Endodermal cell (in vitro differentiated cells): ENCODE measurements at places on chromosomes 11 and 22. TPM values are rescaled to one million over a fixed set of nuclear protein-coding genes. Genes with fewer than 3 reads are reported as not detected.

LGALS1 gene
- 14.4 to 31.6 TPM (median 16.0 TPM) in 3 replicates for total RNA-seq

PLEKHA7 gene
- 21.9 to 42.6 TPM (median 25.6 TPM) in 3 replicates for total RNA-seq

BCO2 gene
- 0.24 and 1.1 TPM in 2 replicates for total RNA-seq

DNA sequence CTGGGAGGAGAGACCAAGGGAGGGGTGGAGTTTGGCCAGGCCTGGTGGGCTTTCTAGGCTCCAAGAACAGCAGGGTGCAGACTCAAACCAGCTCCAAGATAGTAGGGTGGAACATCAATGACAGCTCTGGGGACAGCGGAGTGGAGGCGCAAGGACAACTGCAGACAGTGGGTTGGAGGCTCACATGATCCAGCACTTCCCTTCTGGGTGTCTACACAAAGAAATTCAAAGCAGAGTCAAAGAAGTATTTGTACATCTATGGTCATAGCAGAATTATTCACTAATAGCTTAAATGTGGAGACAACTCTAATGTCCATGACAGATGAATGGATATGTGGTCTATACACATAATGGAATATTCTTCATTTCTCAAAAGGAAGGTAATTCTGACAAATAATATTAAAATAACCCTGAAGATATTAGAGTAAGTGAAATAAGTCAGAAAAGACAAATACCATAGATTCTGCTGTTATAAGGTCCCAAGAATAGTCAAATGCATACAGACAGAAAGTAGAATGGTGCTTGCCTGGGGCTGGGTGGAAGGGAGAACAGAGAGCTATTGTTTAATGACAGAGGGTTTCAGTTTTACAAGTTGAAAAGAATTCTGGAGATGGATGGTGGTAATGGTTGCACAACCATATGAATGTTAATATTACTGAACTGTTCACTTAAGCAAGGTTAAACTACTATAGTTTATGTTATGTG is 5.5 kb upstream of the GAB4 start:
- no peaks in the 10 kb centered on the region for H3K27me3 ChIP-seq
- no peaks in the 10 kb centered on the region for H3K36me3 ChIP-seq
- DNase-seq = no peak
- H3K27ac ChIP-seq = no peak overlapping the region
- H3K4me3 ChIP-seq = no peak overlapping the region
- no peaks in the 10 kb centered on the region for H3K4me1 ChIP-seq

GRCh38 chr22:46587492-46588278 is 32.5 kb upstream of the GRAMD4 start:
- no peaks in the 10 kb centered on the region for H3K27me3 ChIP-seq
- peak; percentile 45 for DNase-seq
- H3K27ac ChIP-seq = no peak overlapping the region
- H3K4me1 ChIP-seq = peaks cover 14% of the 10 kb centered on the region

DNA sequence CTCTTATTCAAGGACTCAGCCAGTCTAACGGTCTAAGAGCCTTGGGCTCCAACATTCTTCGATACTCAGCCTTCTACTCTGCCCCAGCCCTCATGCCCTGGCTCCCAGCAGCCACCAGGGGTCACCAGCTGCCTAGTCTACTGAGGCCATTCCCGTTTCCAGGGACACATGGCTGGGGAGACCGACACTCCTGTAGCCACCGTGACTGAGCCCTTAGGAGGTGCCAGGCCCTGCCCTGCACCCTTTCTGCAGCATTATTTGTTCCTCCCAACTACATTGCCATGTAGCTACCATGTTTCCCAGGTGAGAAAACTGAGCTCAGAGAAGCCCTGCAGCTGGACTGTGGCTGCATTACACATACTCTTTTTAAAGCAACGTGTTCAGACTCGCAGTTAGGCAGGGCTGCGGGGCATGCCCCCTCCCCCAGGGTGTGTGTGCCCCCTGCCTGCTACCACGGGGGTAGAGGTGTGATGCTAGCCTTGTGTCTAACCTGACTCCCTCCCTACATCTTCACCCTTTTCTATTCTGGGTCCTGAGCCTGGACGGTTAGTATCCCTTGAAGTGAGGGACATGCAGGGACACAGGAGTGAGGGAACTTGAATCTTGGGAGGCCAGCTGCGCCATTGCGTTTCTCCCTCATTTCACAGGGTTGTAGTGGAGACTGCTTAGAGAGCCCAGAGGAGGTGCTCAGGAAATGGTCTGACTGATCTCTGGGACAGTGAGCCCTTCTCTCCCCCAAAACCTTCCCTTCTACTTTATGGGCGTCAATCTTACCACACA is 17.5 kb downstream of the ATG16L2 start:
- no peaks in the 10 kb centered on the region for H3K36me3 ChIP-seq
- H3K4me3 ChIP-seq = no peak overlapping the region
- H3K27ac ChIP-seq = no peak overlapping the region
- no peaks in the 10 kb centered on the region for H3K4me1 ChIP-seq
- no peaks in the 10 kb centered on the region for H3K27me3 ChIP-seq

DNA sequence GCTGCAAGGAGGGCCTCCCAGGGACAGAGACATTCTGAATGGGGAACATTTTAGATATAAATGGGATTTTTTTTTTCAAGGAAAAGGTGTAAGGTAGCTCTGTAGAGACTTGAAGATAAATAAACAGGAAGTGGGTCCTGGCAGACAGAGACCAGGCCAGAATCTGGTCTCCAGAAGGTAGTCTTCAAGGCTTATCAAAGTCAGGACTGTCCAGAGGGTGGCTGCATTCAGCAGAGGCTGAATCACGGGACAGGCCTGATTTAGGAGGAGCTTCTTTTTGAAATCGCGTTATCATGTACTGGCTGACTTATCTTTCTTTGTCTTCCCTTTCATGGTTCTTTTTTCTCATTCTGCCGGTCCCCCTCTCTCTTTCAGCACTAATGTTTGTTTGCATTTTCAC is 542.9 kb downstream of the NTM start:
- H3K27ac ChIP-seq = no peak overlapping the region
- peaks cover 32% of the 10 kb centered on the region for H3K27me3 ChIP-seq
- no peak overlapping the region for H3K4me3 ChIP-seq

GRCh38 chr22:28841111-28841510 is 40.7 kb upstream of the XBP1 start:
- no peaks in the 10 kb centered on the region for H3K36me3 ChIP-seq
- H3K4me1 ChIP-seq = no peaks in the 10 kb centered on the region
- H3K4me3 ChIP-seq = no peak overlapping the region
- no peak overlapping the region for H3K27ac ChIP-seq

DNA sequence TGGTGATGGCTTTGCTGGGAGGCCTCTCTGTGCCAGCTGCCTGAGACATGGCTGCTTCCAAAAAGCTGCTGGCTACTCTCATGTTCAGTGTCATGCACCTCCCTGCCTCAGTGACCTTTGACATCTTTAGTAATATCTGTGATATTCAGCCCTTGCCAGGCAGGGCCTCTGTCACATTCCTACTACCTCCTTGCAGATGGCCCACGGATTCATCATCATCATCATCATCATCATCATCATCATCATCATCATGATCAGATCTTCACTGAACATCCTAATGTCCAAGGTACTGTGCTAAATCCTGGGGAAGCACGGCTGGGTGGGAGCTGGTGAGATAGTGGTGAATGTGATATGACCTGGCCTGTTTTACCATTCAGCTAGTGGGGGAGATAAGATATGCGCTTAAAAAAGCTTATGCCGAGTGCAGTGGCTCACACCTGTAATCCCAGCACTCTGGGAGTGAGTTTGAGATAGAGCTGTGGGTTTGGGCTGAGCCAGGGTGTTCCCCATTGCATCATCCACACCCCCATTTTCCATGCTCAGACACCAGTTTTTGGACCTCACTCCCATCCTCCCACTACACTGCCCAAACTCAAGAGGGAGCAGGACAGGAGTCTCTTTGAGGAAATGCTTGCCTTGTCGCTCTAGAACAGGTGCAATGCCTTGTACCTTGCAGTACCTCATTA is 17.1 kb upstream of the TMPRSS13 start:
- peak; percentile 24 for DNase-seq
- no peak overlapping the region for H3K27ac ChIP-seq
- H3K4me1 ChIP-seq = no peaks in the 10 kb centered on the region
- no peaks in the 10 kb centered on the region for H3K36me3 ChIP-seq
- no peak overlapping the region for H3K4me3 ChIP-seq

DNA sequence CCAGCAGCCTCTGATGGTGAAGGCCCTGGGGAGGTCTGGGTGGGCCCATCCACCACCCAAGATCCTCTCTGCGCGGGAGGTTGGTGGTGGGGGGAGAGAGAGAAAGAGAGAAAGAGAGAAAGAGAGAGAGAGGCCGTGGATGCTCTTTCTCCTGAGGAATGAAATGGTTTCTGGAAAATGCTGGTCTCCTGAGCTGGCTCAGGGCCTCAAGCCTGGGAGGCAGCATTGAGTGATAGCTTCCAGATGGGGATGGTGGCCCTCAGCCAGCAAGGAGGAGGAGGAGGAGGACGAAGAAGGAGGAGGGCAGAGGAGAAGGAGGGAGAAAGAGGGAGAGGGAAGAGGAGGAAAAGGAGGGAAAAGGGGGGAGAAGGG is 4.6 kb downstream of the TSPAN32 start:
- no peak overlapping the region for H3K4me3 ChIP-seq
- H3K27ac ChIP-seq = no peak overlapping the region
- H3K36me3 ChIP-seq = no peaks in the 10 kb centered on the region

- no peak overlapping the region for H3K4me3 ChIP-seq
- no peaks in the 10 kb centered on the region for H3K36me3 ChIP-seq
- DNase-seq = no peak
- no peaks in the 10 kb centered on the region for H3K4me1 ChIP-seq
Measured at GRCh38 chr11:85595285-85595884, 31.8 kb downstream of the DLG2 start.

GRCh38 chr11:62896049-62896448 is 15.4 kb downstream of the SLC3A2 start:
- no peaks in the 10 kb centered on the region for H3K36me3 ChIP-seq
- no peak for DNase-seq
- H3K4me1 ChIP-seq = no peaks in the 10 kb centered on the region
- H3K27me3 ChIP-seq = no peaks in the 10 kb centered on the region

DNA sequence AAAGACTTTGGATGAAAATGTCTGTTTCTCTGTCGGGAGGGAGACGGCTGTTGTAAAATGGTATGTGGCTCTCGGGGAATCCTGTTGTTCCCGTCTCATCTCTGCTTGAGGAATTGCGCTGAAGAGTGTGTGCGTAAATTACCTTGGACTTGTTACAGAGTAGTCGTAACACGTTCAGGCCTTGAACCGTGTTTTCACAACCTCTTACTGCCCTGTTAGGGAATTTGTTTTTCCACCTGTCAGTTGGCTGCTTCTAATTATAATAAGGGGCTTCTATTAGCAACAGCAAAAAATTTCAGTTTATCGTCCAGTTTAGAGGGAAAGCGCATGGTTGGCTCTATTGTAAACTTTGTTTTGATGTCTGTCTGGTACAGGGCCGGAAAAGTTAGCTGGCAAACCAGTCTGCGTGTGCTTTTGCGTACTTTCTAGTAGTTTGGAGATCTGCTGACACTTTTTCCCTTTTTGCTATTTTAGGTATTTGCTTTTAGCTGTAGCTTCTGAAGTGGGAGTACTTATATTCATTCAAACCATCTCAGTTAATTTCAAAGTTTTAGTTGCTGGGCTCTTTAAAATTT is 1.5 kb downstream of the HIPK3 start:
- no peak for DNase-seq
- H3K27me3 ChIP-seq = no peaks in the 10 kb centered on the region
- H3K27ac ChIP-seq = peak overlapping the region; percentile 96
- H3K4me3 ChIP-seq = peak overlapping the region; percentile 98
- no peaks in the 10 kb centered on the region for H3K36me3 ChIP-seq

- H3K27me3 ChIP-seq = no peaks in the 10 kb centered on the region
- no peak overlapping the region for H3K4me3 ChIP-seq
- peak; percentile 37 for DNase-seq
- no peaks in the 10 kb centered on the region for H3K36me3 ChIP-seq
- peaks cover 5% of the 10 kb centered on the region for H3K4me1 ChIP-seq
- H3K27ac ChIP-seq = no peak overlapping the region
Measured at GRCh38 chr22:50072714-50073538, 12.3 kb downstream of the MLC1 start.

GRCh38 chr11:13955971-13956421 is 6.5 kb upstream of the SPON1 start:
- H3K4me3 ChIP-seq = no peak overlapping the region
- peak; percentile 85 for DNase-seq
- no peak overlapping the region for H3K27ac ChIP-seq
- no peaks in the 10 kb centered on the region for H3K36me3 ChIP-seq

DNA sequence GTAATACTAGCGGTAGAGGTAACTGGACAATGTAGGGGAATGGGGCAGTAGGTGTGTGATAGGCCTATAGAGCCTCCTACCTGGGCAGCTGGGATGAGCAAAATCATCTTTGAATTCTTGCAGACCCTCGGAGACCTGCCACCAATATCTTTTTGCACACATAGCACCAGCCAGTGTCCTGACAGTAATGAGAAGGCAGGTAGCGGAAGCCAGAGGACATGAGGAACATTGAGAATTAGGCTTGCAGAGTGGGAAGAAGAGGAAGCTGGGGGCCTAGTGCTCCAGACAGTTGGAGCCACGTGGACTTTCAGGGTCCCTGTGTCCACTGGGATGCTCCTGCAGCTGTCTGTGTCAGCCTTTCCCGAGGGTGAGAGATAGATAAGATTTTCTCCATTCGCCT is 17.2 kb upstream of the SYT13 start:
- H3K4me3 ChIP-seq = no peak overlapping the region
- no peaks in the 10 kb centered on the region for H3K4me1 ChIP-seq
- DNase-seq = no peak
- H3K36me3 ChIP-seq = no peaks in the 10 kb centered on the region
- no peaks in the 10 kb centered on the region for H3K27me3 ChIP-seq

DNA sequence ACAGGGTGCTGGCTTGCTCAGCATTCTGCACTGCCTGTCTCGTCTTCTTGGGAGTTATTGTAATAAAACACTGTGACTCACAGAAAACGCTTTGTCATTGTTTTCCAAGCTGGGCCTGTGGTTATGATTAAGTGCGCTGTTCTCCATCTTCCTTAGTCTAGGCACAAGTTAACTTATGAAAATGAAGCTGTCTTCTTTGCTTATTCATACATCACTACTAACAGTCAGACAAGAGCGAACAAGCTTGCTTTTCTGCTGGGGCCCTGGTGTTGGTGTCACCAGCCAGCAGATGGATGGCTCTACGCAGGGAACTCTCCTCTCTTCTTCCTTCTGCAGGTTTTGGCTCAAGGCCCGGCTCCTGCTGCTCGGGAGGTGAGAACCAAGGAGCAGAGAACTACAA is 380.1 kb upstream of the SYN3 start:
- H3K4me3 ChIP-seq = no peak overlapping the region
- H3K36me3 ChIP-seq = no peaks in the 10 kb centered on the region
- peaks cover 5% of the 10 kb centered on the region for H3K27me3 ChIP-seq
- no peak for DNase-seq
- no peaks in the 10 kb centered on the region for H3K4me1 ChIP-seq

DNA sequence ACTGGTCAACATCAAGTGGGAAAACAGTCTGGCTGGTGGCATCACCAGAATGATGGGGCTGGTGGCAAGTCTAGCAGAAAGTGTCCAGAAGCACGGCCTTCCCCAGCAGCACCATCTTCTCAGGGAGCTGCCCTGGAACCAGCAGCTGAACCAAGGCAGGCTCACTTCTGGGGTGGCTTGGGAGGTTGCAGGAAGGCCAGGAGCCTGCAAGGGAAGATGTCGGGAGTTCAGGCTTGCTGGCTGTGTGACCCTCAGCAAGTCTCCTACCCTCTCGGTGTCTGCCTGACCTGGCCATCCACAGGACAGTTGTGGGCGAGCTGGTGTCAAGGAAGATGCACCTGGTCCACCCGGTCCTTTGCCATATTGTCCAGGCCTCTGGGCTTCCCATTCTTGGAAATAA is 2.3 kb upstream of the PNPLA5 start:
- no peak overlapping the region for H3K4me3 ChIP-seq
- H3K27ac ChIP-seq = no peak overlapping the region
- DNase-seq = no peak
- H3K27me3 ChIP-seq = peaks cover 38% of the 10 kb centered on the region
- H3K4me1 ChIP-seq = no peaks in the 10 kb centered on the region
